ENCODE measurements at places on chromosomes 4 and X.
A peak's percentile ranks its signal among the peaks of the same experiment; 100 is the strongest.

- peak; percentile 51 for DNase-seq
Observed at GRCh38 chrX:43882294-43882681, at the start of gene MAOB. Gene MAOB, minus strand, starts transcription at chrX:43882450. Its CDS starts 151 bp downstream, at chrX:43882299.

DNA sequence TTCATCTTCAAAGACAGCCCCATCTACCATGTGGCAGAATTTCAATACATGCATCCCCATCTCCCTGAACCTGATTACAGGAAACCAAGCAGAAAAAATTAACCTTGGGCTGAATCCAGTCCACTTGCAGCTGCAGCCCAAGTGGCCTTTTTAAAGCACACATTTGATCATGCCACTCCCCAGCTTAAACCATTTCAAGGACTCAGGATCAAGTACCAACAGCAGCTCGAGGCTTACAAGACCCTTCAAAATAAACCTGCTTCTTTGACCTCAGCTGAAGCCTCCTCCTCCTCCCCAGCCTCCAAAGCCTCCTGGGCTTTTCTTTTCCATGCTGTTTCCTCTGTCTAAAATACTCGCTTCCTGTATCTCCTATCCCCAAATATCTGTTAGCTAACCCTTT lies 50.7 kb upstream of the KIT start:
- DNase-seq, result no peak

DNA sequence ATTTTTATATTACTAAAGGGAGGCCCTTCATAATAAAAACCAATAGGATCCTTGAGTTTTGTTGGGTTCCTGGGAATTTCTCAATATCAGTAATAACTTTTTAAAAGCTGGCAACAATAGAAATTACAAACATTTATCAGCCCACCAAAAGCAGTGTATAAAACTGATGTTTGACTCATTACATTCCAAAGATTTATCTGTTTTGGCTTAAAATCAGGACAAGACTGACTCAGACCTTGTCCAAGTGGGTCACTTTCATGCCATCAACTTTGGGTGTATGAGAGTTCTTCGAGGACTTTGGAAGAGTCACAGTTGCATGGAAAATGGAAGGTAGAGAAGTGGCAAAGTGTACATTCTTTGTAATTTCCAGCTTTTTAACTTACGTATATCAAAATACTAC lies 102.8 kb downstream of the FRMPD4 start:
- DNase-seq, result no peak

DNA sequence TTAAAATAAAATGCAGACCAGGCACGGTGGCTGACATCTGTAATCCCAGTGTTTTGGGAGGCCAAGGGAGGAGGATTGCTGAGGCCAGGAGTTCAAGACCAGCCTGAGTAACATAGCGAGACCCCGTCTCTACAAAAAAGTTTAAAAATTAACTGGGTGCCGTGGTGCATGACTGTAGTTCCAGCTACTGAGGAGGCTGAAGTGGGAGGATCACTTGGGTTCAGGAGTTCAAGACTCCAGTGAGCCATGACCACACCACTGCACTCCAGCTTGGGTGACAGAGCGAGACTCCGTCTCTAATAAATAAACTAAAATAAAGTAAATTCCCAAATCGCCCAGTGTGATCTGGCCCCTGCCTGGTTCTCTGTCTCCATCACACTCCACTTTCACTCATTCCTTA lies 43.7 kb downstream of the TENM3 start:
- DNase-seq, result no peak

DNA sequence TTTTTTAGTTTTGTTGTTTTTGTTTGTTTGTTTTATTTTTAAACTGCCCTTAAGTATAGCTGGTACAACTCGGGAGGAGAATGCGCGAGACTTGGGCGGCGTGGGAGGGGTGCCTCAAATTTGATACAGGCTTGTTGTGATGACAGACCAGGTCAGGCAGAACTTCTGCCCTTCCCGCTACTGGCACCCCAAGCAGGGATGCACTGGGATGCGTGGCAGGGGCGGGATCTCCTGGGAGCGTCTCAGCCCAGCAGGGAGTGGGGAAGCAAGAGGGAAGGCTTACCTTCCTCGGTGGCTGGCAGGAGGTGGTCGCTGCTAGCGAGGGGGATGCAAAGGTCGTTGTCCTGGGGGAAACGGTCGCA lies 851 bp downstream of the SFRP2 start:
- no peak for DNase-seq

- DNase-seq, result no peak
Observed at GRCh38 chr4:87227751-87228151, 7.3 kb upstream of the KLHL8 start.

- no peak for DNase-seq
Observed at GRCh38 chrX:29419774-29420553, 795.4 kb upstream of the MAGEB2 start.

DNA sequence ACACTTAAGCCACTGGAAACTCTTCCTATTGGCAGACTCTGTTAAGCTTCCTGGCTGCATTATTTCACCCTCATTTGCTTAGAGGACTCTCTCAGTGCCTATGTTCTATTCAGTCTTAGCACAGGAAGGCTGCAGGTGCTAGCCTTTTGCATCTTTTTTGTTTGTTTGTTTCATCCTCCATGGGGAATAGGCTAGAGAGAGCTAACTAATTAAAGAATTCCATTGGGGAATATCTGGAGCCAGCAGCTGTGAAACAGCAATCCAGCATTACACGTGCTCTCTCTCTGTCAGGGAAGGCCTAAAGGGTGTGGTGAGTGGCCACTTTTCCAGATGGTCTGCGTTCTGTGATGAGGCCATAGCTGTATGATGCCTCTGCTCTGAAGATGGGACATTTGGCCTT lies 633.6 kb downstream of the SPRY1 start:
- DNase-seq, result peak; percentile 45

- DNase-seq, result no peak
Observed at GRCh38 chr4:11730545-11730944, 301.9 kb upstream of the HS3ST1 start.

DNA sequence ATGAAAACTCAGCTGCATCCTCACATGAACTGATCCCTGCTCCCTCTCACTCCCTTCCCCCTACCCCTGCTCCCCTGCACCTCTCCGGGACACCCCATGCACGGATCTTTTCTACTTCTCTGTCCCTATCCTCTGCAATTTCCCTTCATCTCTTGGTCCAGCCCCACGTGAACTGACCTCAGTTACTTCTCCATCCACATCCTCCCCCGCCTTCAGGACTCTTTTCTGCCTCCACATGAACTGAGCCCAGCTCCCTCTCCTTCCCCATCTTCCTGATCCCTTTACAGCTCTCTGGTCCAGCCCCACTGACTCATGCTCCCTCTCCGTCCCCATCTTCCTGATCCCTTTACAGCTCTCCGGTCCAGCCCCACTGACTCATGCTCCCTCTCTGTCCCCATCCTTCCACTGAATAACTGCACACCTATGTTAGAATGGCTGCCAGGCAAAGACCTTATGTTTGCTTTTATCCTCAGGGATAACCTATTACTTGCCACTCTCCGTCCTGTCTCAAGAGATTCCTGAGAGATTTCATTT lies 5.6 kb downstream of the CETN2 start:
- DNase-seq, result no peak

GRCh38 chr4:152109531-152110509 lies 349.0 kb upstream of the GATB start:
- DNase-seq, result peak; percentile 43

- DNase-seq, result no peak
Observed at GRCh38 chrX:122945328-122945727, 238.8 kb upstream of the GRIA3 start.

GRCh38 chr4:88659890-88660208 lies 37.8 kb downstream of the NAP1L5 start:
- no peak for DNase-seq

DNA sequence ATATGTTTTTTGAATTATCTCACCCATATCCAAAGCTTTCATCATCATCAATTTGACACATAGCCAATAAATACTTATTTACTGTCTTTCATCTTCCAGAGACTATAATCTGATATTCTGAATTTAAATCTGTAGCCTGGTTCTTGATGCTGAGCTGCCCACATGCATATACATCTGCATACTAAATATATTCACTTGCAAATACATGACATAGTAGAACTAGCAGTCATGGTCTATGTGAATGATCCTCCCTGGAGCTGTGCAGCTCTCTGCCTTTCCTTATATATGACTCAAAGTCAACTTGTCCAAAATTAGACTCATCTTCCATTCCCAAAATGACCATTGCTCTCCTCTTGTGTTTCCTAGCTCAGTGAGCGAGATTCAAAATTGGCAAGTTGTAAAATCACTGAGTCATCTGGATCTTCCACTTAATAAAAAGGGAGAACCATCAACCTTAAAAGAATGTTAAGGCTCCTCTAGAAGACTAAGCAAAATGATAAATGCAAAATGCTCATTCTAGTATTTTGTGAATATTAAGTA lies 448.2 kb downstream of the PPARGC1A start:
- DNase-seq, result no peak

DNA sequence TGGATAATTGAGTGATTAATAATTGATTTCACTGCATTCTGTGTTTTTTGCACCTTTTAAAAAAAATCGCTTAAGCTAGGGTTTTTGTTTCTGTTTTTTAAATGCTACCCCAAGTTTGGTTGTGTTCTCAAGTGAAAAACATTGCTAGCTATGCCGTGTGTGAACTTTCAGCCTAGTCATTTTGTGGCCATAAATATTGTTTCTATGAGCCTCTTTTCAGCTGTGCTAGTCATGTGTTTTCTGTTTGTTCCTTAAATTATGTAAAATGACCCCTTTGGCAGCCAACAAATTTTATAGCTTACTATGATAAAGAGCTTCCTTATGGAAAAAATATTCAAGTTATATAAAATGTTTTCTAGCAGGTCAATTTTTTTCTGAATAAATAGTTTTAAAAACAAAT lies 59.1 kb downstream of the GALNT7 start:
- no peak for DNase-seq

DNA sequence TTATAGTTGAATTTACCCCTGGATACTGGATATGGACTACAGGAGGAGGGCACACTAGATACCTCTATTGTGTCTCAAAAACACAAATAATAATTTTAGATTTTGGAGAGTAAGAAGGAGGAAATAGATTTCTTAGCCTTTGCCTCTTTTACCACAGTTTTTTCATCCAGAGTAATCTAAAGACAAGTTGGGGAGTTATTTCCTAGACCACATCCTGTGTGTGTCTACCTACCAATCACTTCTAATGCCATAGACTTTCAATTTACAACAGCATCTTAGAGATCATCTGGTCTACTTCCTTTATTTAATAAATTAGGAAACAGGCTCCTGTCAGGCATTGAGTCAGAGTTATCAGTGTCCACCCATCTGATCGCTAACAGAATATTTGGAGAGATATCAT lies 191.5 kb downstream of the EDA start:
- DNase-seq, result no peak

DNA sequence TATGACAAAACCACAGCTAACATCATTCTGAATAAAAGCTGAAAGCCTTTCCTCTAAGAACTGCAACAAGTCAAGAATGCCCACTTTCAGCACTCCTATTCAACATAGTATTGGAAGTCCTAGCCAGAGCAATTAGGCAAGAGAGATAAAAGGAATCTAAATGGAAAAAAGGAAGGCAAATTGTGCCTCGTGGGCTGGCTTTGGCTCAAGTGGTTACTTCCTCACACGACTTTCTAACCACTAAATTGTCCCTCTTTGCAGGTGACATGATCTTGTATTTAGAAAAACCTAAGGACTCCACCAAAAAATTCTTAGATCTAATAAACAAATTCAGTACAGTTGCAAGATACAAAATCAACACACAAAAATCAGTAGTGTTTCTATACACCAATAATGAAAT lies 57.2 kb downstream of the SCML2 start:
- DNase-seq, result no peak

DNA sequence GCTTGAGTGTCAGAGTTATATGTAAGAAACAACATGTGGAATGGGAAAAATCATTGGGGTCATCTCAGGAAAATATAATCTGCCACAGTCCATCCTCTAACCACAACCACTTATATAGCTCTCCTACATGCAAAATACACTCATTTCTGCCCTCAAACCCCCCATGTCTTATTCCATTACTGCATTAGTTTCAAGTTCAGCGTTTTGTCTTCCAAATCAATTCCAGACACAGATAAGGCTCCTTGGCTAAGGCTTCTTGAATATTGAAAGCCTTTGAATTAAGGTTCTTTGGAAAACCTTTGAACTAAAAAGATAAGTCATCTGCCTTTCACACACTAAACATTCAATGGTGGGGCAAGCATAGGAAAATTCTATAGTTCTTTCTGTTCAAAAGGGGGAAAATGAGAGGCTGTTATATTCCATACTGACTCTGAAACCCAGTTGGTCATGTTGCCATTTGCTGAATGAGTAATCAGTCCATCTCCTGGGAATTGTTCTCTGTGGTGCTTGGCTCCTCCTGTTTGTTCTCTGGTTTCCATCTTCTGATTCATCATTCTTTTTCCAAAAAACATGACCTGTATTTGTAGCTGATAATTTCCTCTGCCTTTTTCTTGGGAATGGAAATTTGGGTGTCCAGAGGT lies 218.7 kb downstream of the BMPR1B start:
- no peak for DNase-seq

GRCh38 chr4:168383510-168383909 lies 65.0 kb upstream of the DDX60 start:
- DNase-seq, result no peak

DNA sequence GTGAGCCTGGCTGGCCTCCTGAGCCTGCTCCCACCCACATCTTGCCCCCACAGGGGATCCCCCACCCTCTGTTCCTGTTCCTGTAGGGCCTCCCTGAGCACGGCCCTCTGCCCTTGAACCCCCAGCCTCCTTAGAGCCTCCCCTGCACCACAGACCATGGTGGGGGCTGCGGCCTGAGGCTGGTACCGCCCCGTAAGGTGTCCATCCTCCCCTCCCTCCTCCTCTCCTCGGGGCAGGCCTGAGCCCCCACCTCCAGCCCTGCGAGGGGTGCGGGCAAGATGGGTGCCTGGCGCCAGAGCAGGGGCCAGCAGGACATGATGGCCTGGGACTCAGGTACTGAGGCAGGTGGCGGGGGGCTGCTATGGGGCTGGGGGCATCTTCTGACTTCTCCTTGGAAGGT lies 28.4 kb upstream of the FGFR3 start:
- no peak for DNase-seq

GRCh38 chrX:14309431-14309830 lies 219.9 kb upstream of the GLRA2 start:
- no peak for DNase-seq

DNA sequence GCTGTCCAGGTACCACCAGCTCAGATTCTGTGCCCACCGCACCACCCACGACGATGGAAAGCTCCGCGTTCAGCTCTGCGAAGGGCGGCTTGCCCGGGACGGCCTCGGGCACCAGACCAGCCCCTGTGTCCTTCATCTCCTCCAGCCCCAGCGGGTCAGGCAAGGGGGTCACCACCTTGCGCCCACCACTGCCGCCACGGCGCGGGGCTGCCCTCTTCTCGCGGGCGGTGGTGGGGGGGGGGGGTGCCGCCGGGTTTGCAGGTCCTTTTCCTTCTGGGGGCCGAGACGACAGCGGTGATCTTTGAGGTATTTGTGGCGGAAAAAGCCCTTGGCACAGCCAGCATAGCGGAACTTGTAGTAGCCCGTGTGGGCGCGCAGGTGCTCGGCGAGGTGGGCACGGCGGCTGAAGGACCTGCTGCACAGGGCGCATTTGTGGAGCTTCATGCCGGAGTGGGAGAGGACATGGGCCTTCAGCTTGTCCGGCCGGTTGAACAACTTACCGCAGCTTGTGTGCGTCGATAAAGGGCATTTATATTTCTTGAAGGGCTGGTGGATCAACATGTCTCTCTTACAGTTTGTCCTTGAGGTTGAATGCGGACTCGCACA lies 50.9 kb downstream of the CFAP299 start:
- no peak for DNase-seq
